Fibroblast of skin of abdomen (primary cell): ENCODE measurements at places on chromosomes 2 and 18.

GRCh38 chr2:219980638-219981037 is 353.2 kb downstream of the SLC4A3 start:
- DNase-seq: no peak

GRCh38 chr2:44940049-44940494 is 1.4 kb upstream of the SIX3 start:
- no peak for DNase-seq

GRCh38 chr2:238137885-238138284 is 583 bp upstream of the KLHL30 start:
- DNase-seq: no peak

DNA sequence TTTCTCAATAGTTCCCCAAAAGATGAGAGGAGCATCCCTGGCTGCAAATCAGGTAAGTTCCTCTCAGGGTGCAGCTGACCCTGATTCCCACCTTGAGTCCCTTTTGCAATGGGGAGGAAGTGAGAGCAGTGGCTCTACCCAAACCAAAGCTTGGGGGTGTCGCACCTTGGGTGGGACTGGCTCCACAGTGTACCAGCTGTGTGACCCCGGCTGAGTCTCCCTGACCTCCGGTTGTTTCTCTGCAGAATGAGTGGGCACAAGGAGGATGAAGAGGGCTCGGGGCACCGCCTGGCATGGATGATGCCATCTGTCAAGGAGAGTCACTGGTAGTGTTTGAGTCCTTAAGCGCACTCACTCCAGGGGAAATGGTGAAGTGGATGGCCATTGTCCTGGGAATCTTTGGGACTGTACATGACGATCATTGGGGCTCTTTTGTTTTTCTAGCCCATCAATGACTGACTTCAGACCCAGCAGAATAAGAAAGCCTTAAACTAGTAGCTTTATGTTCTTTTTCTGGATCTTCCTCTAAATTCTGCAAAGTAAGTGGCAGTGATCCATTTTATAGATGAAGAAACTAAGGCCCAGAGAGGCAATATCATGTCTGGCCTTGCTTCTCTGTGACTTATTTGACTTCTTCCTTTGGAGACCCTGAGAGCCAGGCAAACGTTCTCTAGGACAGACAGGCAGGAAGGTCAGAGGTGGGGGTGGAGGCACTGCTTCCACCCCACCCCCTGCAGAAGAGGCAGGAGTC is 106.3 kb upstream of the ST3GAL5 start:
- DNase-seq: no peak

DNA sequence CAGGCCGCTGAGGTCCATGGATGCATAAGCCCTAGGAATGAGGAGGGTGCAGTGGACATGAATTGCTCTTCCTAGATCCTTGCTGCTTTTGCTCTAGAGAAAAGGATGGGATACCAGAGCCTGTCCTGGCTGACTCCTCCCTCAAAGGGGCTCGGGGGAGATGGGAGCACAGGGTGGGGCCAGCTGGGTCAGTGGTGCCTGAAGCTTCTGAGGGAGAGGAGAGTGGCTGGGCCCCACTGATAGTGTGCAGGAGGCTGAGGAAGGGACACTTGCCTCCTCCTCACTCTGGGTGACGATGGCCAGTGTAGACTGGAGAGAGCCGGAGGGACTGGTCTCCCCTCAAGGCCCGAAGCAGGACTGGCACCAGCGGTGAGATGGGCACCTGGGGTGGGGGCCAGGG is at the start of gene NT5DC4:
Gene NT5DC4, plus strand, starts transcription at position 236 of the 400 bp plus-strand sequence. Its CDS starts 60 bp downstream, at position 296.
- no peak for DNase-seq

DNA sequence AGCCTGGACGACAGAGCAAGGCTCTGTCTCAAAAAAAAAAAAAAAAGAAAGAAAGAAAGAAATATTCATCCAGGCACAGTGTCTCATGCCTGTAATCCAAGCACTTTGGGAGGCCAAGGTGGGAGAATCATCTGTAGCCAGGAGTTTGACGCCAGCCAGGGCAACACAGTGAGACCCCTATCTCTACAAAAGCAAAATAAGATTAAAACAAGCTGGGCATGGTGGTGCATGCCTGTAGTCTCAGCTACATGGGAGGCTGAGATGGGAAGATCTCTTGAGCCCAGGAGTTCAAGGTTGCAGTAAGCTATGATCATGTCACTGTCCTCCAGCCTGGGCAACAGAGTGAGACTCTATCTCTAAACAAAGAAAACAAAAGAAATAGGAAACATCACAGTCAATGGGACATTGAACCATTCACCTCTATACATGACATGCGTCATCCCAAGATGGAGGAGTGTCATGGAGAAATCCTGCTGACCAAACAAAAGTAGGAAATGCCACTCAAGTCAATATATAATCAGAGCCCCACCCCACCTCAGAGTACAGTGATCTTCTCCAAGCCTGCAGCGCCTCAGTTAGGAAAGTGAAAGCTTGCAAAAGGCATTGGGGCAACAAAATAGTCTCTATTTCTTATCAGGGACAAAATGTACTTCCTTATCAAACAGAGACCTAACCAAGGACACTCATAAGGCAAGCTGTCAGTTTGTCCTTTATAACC is 9.8 kb downstream of the FEV start:
- no peak for DNase-seq

DNA sequence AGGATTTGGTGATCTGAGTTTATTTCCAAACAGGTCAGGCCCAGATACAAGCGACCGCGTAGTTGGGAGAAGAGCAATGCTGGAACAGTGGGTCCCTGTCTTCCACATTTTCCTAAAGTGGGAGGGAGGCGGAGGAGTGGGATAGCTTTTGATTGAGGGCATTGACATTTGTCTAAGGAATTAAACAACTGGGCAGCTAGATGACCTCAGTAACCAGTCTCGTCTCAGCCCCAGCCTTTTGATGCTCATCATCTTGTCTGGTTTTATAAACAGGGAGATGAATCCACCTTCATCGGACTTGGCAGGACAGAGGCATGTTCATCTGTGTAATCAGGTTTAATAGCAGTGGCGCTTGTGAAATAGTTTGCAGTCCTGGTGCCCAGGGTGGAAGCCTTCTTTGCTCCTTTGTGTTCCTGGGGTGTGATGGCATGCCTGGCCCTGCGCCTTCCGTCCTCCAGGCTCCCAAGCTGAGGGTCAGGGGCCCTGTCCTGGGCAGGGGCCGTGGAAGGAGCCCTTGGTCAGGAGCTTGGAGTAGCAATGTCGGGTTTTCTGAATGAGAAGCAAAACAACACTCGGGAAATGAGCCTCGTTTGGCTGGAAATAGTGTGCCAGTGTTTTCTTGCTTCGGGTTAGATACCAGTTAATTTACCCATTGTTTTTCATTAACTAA is 193.8 kb downstream of the FAM210A start:
- no peak for DNase-seq

- no peak for DNase-seq
These were observed 15.6 kb downstream of the SCN1A start for GRCh38 chr2:166112193-166112605.

- DNase-seq: no peak
These were observed 312.1 kb upstream of the ZEB2 start for GRCh38 chr2:144832048-144832447.

GRCh38 chr18:10142056-10142455 is 228.2 kb downstream of the VAPA start:
- no peak for DNase-seq

DNA sequence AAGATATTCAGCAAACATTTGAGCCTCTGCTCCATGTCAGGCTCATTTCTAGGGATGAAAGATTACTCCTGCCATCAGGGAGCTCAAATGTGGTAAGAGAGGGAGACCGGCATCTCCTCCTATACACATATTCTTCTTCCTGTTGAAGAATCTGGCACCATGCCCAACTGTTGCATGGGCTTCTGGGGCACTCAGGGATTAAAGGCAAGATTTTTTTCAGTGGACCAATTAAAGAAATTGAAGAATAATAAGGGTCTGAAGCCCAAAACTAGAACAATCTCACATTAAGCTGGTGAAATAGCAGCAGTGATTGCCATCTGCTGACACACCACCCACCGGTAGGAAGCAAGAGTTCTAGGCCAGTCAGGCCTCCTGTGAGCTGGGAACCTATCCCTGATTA is 145.4 kb upstream of the LYPD6 start:
- peak; percentile 26 for DNase-seq

DNA sequence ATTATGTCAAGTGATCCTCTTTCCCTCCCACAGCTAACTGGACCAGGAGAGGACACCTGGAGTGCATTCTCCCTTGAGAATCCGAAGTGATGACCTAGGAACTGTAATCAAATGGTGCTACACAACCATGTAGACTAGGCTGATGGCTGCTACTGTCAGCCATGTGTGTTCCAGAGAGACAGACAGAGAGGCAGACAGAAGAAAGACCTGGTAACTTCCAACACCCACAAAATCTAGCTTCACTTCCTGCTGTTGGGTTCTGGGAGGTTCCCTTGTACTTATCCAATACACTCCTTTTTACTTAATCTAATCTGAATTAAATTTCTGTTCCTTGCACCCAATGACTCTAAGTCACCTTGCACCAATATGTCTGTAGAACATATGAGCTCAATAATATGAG is 72.3 kb downstream of the AAK1 start:
- no peak for DNase-seq

- no peak for DNase-seq
These were observed 43.1 kb downstream of the GPC1 start for GRCh38 chr2:240478346-240479110.

- DNase-seq: peak; percentile 36
These were observed 70.3 kb downstream of the HAUS1 start for GRCh38 chr18:46174342-46175041.

- no peak for DNase-seq
These were observed 15.2 kb downstream of the PAX8 start for GRCh38 chr2:113263546-113263945.

GRCh38 chr2:154130821-154131220 is 259.1 kb downstream of the GALNT13 start:
- no peak for DNase-seq

DNA sequence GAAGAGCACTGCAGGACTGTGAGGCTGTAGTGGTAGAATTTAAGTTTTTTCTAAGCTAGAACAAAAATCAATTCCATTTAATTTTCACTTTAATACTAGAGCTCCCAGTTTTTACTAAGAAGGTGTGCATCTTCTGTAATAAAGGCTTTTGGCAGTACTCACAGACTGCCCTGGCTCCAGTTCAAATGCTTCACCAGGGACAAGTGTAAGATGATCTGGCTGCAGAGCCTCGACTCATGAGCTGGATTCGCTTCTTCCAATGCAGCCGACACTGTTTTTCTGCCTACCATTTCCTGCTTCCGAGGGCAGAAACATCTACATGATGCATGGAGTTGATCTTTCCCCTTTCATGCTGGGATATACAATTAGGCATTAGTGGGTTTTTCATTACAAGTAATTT is 87.0 kb downstream of the FARSB start:
- peak; percentile 67 for DNase-seq

DNA sequence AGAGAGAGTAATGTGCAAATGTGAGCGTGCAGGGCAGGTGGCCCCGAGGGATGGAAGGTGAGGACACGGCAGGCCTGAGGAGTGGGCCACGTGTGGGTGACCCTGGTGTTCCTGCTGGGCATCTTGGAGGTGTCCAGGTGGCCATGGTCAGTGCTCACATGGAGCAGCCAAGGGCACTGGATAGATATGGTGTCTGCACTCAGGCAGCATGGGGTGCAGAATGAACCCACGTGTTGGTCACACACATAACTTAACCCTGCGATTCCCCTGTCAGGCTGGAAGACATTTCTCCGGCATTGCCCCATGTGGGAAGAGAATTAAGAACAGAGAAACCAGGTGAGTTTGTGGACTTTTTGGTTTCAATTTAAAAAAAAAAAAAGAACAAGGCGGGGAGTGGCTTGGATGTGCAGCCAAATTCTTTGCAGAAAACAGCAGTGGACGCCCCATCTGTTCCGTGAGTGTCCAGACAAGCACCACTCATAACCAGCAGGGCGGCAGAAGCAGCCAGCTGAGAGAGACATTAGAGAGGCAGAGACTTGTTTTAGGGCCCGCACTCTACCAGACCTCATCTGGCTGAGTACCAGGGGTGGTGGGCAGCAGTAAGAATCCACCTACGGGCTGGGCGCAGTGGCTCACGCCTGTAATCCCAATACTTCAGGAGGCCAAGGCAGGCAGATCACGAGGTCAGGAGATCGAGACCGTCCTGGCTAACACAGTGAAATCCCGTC is 249.8 kb downstream of the ACKR3 start:
- DNase-seq: no peak

- DNase-seq: no peak
These were observed 685.0 kb upstream of the FANCL start for GRCh38 chr2:58926112-58926511.

DNA sequence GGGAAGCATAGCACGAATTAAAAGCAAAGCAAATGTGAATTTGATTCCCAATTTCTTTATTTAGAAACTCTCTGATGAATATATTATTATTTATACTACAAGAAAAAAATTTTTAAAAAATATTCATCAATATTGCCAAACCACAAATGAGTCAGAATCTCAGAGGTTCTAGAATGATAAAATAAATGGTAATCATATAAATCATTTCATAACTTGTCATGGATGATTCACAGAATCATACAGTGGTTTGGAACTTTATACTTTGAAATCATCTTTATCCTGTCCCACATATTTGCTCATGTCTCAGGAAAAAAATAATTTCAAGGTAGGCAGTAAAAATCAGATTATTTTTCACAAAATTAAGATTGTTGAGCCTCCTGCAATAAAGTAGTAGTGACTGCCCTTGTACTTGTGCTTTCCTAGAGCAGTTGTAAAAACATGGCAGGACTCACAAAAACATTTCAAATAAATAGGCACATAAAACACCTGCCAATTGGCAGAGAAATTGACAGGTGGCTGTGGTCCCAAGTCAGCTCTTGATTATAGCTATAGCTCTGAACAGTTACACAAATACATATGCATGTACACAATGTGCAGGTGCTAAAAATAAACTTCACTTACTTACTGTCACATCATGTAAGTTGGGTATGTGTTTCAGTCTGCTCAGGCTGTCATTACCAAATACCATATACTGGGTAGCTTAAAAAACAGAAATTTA is 273.9 kb upstream of the SESTD1 start:
- peak; percentile 34 for DNase-seq

DNA sequence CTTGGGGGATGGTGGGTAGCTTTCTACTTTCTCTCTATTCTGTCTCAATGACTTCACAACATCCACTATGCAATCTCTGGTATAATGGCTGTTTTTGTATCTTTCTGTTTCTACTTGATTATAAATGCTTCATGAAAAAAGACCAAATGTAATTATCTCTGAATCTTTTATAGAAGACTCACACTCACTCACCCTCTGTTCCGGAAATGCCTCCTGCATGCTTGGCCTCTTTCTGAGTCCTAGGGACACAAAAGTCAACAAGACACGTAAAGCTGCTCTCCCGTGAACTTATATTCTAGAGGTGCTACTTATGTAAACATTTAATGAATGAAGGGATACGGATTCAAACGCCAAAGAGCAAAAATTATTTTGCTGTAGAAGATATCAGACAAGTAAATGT is 502.2 kb upstream of the SOX11 start:
- no peak for DNase-seq

GRCh38 chr2:159904959-159905305 is 106.9 kb upstream of the CD302 start:
- DNase-seq: no peak
